ENCODE measurements at places on chromosomes 16 and 17.

DNA sequence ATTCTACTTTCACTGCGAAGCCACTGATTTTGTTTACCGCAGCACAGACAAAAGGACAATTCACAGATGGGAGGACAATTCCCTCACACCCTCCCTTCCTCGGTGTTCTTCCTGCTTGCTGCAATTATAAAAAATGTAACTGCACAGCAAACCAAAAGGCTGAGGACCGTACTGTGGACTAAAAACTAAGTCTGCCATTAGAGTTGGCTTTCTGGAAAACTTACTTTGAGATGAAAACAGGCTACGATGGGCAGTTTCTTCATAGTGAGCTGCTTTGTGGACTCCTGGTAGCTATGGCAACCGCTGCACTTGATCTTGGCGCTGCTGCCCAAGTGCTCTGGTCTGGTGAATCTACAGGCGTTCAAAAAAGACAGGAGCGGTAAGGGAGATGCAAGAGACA, 35.2 kb downstream of the USP22 start:
- no peak for DNase-seq

GRCh38 chr16:649631-650030, 466 bp downstream of the WDR90 start:
- no peak for DNase-seq

DNA sequence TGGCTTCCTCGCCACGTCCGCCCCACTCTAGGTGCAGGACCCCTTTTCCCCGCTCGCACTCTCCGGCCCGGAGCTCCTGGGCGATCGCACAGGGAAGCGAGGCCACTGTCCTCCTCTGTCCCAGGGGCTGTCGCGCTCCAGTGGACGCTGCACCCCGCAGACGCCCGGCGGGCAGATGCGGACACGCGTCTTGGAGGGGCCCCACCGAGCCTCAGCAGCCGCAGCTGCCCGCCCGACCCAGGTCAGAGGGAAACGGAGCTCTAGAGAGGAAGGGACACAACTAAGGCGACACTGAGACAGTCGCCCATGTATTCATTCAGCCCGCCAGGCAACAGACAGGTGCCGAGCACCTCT, 726 bp upstream of the SLC13A5 start:
- DNase-seq: no peak

DNA sequence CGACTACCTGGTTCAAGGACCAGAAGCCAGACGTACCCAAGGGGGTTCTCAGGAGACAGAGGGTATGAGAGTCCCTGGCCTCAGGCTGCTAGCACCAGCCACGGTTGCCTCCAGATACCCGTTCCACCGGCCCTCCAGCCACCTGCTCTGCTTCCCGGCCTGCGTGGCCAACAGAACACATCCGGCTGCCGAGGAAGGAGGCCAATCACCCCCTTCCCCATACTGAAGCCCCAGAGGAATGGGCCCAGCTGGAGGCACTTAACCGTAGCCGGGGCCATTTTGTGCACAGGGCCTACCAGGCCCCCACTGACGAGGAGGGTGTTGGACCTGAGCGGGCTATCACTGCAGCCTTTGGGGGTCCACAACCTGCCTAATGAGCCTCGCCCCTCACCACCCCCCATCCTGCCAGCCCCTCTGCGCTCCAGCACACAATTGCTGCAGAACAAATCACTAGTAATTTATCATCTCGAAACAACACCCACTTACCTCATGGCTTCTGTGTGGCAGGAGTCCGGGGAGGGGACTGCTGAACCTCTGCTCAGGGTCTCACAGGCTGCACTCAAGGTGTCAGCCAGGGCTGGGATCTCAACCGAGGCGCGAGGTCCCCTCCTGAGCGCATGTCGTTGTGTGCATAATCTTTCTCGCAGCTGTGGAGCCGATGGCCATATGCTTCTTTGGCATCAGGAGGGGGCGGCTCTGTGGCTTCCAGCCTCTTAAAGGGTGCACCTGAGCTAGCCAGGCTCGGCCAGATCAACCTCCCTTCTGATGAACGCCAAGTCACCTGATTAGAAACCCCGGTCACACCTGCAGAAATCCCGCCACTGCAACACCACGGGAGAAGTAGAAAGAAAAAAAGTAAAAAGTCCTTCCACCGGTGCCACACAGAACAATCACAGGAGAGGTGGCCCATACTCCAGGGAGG, 10.1 kb upstream of the KREMEN2 start:
- no peak for DNase-seq

GRCh38 chr17:50831471-50831928, 3.9 kb upstream of the WFIKKN2 start:
- DNase-seq: peak; percentile 72

- no peak for DNase-seq
These were observed 180.4 kb downstream of the IRF8 start for GRCh38 chr16:86079255-86079885.

- DNase-seq: no peak
These were observed 138.0 kb downstream of the NLK start for GRCh38 chr17:28180449-28180848.

DNA sequence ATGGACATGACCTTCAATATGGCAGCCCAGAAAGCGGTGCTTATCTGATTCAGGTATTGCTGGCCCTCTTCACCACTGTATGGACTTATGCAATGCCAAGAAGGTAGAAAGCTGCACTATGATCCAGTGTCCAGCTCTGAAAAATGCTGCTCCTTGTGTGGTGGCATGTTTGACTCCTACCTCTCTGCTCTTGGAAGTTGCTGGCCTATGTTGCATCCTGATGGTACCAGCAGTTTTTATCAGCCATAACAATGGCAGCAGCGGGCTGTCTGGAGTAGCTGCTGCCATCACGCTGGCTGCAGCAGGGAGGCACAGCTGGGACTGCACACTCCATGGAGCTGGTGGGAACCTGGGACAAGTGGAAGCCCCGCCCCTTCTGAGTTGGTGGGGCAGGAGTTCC, 53.1 kb upstream of the MED9 start:
- DNase-seq: no peak

DNA sequence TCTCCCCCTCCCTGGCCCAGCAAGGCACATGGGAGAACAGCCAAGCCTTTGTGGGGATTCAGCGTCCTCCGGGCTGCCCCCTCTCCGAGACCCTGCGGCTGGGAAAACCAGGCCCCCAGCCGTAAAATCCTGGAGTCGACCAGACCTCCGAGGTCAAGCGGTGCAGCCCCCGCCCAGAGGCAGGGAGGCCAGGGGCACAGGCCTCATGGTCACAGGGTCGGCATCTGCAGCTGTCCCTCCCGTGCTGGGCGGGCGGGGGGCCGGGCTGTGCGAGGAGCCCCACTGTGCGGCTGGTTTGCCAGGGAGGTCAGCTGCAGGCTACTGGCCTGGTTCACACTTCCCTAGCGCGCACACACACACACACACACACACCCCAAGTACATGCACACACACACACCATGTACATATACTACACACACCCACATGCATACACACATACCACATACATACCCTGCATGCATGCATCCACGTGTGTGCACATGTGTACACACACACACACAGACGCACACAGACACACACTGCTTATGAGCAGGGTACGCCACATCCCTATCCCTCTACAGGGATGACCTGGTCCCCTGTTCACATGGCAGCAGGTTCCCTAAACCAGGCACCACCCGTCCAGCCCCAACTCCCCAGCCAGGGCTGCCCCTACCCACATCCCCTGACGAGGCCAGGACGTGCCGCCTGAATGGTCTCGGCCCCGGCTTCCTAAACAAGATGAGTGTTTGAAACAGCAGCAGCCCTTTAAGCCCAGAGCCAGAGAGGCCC, 108.9 kb upstream of the CIBAR2 start:
- DNase-seq: no peak

Measured in K562 (cell line).